Naive thymus-derived CD8-positive, alpha-beta T cell (primary cell): ENCODE measurements at places on chromosomes 13 and 19.
A peak's percentile ranks its signal among the peaks of the same experiment; 100 is the strongest.

- no peaks in the 10 kb centered on the region for H3K4me1 ChIP-seq
- no peak for DNase-seq
- no peak overlapping the region for H3K4me3 ChIP-seq
- H3K27ac ChIP-seq = no peak overlapping the region
- no peaks in the 10 kb centered on the region for H3K27me3 ChIP-seq
Measured at GRCh38 chr13:76439546-76439945, 446.7 kb downstream of the KCTD12 start.

GRCh38 chr19:1470305-1471009 is 8.6 kb downstream of the C19orf25 start:
- H3K4me3 ChIP-seq = peak overlapping the region; percentile 64
- no peak overlapping the region for H3K27ac ChIP-seq
- peak; percentile 59 for DNase-seq
- H3K27me3 ChIP-seq = peaks cover 10% of the 10 kb centered on the region
- H3K36me3 ChIP-seq = no peaks in the 10 kb centered on the region

GRCh38 chr13:74037762-74038161 is 96.4 kb downstream of the KLF12 start:
- DNase-seq = no peak
- H3K36me3 ChIP-seq = no peaks in the 10 kb centered on the region
- no peak overlapping the region for H3K27ac ChIP-seq
- H3K27me3 ChIP-seq = no peaks in the 10 kb centered on the region

DNA sequence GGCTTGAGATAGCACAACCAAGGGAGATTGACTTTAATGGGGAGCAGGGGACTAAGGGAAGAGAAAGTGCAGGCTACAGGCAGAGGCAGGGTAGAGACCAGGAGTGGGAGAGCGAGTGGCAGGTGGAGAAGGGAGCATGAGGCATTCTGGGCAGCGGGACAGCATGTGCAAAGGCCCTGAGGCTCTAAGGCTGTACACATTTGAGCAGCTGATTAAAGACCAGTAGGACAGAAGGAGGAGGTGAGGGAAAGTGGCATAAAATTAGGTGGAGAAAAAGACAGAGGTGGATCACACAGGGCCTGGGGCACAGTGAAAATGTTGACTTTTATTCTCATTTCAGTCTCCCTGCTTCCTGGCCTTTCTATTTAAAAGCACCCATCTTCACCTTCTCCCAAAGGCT is 74.4 kb downstream of the ALOX5AP start:
- H3K27ac ChIP-seq = no peak overlapping the region
- H3K27me3 ChIP-seq = no peaks in the 10 kb centered on the region
- H3K4me3 ChIP-seq = no peak overlapping the region
- no peak for DNase-seq
- no peaks in the 10 kb centered on the region for H3K4me1 ChIP-seq
- no peaks in the 10 kb centered on the region for H3K36me3 ChIP-seq

DNA sequence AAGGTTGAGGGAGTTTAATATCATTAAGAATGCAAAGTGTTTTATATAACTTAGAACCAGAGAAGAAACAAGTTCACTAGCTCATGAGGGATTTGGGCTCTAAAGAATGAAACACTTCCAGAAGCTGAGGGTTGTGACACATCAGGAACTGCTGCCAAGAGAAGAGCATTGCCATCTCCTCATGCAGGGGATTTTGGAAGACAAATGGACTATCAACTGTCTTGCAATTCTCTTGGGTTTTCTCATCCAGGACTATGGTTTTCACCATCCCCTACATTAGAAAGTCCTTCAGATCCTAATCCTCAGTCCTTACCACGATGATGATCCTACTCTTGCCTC is 59.7 kb upstream of the KL start:
- no peak overlapping the region for H3K4me3 ChIP-seq
- no peak overlapping the region for H3K27ac ChIP-seq
- no peaks in the 10 kb centered on the region for H3K36me3 ChIP-seq
- no peaks in the 10 kb centered on the region for H3K4me1 ChIP-seq
- no peak for DNase-seq

DNA sequence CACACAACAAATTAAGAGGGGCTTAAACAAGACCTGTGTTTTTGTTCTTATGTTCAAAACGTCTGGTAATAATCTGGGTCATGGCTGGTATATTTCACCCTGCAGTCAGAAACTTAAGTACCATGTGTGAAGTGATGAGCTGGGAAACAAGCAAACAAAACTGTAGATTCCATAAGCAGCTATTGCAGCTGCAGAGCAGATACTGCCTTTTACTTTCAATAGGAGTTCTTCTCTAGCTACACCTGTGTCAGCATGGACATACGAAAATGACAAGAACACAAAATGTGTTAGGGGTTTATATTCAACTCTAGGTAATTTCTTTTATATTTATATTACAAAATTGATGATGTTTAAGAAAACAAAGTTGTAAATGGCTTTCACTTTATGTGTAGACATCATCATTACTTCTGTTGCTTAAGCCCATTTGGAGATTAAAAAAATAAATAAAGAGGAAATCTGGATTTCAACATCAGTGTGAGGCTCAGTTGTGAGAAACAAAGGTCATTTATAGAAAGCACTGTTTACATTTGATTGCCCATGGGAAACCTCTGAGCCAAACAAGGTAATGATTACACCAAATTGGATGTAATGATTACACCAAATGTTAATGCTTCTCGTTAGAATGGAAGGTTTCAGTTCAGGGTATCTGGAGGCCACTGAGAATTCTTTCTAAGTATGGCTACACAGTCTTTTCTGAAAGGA is 451.0 kb upstream of the SLC10A2 start:
- H3K27me3 ChIP-seq = no peaks in the 10 kb centered on the region
- no peaks in the 10 kb centered on the region for H3K4me1 ChIP-seq
- H3K36me3 ChIP-seq = no peaks in the 10 kb centered on the region

- H3K4me1 ChIP-seq = peaks cover 19% of the 10 kb centered on the region
- peak overlapping the region; percentile 84 for H3K4me3 ChIP-seq
- H3K27ac ChIP-seq = peak overlapping the region; percentile 63
- H3K27me3 ChIP-seq = peaks cover 8% of the 10 kb centered on the region
Measured at GRCh38 chr19:45882652-45883585, 3.0 kb downstream of the IRF2BP1 start.

DNA sequence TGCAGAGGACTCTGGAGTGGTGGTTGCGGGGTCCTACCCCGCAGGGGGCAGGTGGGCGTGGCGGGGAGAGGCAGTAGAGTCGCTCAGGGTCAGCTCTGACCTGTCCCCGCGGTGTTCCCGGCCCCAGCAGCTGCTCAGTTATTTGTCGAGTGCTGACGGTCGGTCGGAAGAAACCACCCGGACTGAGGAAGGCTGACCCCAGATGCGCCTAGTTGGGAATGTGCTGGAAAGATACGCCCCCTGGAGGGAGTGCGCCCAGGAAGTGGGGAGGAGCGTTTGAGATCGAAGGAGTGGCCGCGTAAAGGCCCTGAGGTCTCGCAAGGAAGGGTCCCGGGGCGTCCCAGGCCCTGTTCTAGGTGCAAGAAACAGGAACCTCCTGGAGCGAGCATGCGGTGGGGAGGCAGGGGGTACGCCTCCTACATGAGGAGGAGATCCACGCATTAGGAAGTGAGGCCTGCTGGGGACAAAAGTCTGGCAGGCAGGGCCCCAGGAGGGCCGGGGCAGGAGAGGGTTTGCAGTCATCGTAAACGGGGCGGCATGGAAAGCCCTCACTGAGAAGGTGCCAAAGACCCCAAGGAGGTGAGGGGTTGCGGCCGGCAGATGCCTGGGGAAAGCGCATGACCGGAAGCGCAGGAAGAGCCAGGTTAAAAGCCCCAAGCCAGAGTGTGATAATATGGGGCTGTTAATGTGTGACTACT is 9.2 kb downstream of the CCDC8 start:
- H3K27me3 ChIP-seq = peaks cover 72% of the 10 kb centered on the region
- DNase-seq = no peak
- H3K27ac ChIP-seq = no peak overlapping the region
- H3K4me3 ChIP-seq = peak overlapping the region; percentile 75
- no peaks in the 10 kb centered on the region for H3K36me3 ChIP-seq

DNA sequence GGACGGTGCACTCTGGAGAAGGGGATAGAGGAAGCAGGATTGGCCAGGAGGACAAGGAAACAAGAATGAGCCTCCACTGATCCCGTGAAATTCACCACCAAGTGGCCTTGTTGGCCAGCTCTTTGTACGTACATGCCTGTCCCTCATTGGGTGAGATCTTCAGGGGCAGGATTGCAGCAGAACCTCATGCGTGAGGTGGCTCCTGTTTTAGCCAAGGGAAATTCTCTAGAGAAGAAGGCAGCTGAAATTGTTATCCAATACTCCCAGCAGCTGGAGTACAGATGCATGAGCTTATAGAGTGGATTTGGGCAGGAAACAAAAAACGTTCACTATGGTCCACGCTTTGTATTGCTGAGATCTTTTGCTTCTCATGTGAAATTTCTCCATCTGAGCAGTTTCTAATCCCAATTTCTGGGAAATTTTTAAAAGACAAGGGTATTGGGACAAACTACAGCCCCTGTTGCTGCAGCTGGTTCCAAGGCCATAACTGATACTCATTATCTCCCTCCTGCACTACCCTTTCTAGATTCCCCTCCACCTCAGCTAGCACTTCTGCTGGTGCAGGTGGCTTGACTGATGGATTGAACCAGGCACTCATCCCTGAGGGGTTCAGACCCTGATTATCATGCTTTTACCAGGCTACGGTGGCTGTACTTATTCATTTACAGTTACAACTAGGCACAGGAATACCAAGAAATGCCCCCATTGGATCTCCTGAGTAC is 3.9 kb upstream of the RNF6 start:
- no peak overlapping the region for H3K4me3 ChIP-seq
- H3K27me3 ChIP-seq = peaks cover 4% of the 10 kb centered on the region
- H3K27ac ChIP-seq = no peak overlapping the region
- H3K36me3 ChIP-seq = no peaks in the 10 kb centered on the region
- H3K4me1 ChIP-seq = peaks cover 6% of the 10 kb centered on the region

DNA sequence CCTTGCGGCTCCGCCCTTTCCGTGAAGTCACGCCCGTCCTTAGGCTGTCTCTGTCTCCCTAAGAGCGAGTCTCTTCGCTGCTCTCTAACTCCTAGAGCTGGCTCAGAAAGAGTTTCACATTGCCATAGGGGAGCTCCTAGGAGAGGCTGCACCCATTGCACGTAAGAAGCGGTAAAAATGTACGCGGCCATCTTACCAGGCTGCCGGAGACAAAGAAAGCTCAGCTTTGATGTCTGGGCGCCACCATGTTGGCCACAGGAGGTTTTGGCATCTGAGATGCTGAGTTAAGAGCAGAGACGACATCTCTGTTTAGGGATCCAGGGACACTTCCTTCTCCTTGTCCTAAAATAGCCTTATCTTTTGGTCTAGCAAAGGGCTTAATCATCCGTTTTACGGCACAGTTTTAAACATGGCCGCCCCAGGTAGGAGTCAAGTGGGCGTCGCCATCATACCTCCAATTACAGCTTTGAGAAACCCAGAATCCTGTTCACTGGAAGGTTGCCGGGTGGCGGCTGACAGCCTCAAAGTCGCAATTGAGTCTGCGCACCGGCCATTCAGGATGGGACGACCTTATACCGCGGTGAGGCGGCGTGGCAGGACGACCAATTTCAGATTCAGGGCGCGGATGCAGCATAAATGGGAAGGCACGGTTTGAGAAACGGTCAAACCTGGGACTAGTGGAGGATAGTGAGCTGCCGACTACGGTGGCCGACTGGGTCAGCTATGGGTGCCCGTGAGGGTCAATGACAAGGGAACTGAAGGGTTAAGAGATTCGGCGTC is at the start of gene ZNF793:
ZNF793 (plus strand) TSS at position 553 of the 780 bp plus-strand sequence. CDS start 16,501 bp downstream, outside the sequence.
- no peak within 1 kb of the TSS for H3K4me3 ChIP-seq
- H3K4me1 ChIP-seq = no peaks in the 10 kb centered on the region
- DNase-seq = peak; percentile 73
- no peak within 1 kb of the TSS for H3K27ac ChIP-seq

GRCh38 chr19:33811246-33811645 is 14.6 kb downstream of the KCTD15 start:
- H3K27me3 ChIP-seq = peaks cover 8% of the 10 kb centered on the region
- H3K36me3 ChIP-seq = no peaks in the 10 kb centered on the region
- H3K4me1 ChIP-seq = no peaks in the 10 kb centered on the region
- no peak for DNase-seq
- H3K4me3 ChIP-seq = no peak overlapping the region

- H3K4me3 ChIP-seq = no peak overlapping the region
- no peak for DNase-seq
- H3K36me3 ChIP-seq = no peaks in the 10 kb centered on the region
- peaks cover 4% of the 10 kb centered on the region for H3K4me1 ChIP-seq
Measured at GRCh38 chr19:55546822-55547614, 1.7 kb upstream of the SBK3 start.

DNA sequence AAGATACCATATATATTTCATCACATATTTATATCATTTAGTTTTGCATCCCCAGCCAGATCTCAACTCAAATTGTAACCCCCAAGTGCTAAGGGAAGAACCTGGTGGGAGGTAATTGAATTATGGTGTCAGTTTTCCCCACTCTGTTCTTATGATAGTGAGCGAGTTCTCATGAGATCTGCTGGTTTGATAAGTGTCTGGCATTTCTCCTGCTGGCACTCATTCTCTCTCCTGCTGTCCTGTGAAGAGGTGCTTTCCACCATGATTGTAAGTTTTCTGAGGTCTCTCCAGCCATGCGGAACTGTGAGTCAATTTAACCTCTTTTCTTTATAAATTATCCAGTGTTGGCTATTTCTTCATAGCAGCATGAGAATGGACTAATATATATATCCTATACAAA is 462.5 kb upstream of the SLITRK5 start:
- H3K27me3 ChIP-seq = no peaks in the 10 kb centered on the region
- no peak overlapping the region for H3K27ac ChIP-seq
- H3K36me3 ChIP-seq = no peaks in the 10 kb centered on the region
- DNase-seq = no peak
- H3K4me3 ChIP-seq = no peak overlapping the region

DNA sequence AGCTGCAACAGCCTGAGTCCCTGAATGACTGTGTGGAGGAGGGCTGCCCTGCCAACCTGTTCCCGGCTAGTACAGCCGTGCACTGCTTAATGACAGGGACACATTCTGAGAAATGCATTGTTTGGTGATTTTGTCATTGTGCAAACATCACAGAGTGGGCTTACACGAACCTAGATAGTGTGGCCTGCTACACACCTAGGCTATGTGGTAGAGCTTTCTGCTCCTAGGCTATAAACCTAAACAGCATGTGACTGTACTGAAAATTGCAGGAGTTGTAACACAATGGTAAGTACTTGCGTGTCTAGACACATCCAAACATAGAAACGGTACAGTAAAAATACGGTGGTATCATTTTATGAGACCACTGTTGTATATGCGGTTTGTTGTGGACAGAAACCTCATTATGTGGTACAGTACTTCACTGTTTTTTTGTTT is 35.0 kb downstream of the VASP start:
- H3K36me3 ChIP-seq = no peaks in the 10 kb centered on the region
- no peaks in the 10 kb centered on the region for H3K27me3 ChIP-seq
- H3K4me3 ChIP-seq = no peak overlapping the region
- no peak for DNase-seq
- H3K4me1 ChIP-seq = no peaks in the 10 kb centered on the region

DNA sequence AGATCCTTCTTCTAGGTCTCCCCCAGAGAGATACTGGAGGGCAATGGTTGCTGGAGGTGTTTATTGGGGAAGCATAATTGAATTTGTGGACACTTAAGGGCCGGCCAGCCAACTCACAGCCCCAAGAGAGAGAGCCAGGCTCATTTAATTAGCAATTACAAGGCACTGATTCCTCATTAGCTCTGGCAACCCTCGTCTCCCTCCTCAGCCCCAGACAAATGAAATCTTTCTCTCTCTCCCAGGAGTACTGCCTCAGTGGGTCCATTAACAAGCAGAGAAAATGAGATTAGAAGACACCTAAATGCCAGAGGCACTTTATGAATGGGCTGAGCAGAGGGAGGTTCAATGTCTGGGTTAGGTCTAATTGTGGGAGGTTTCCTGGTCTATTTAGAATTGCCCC is 19.0 kb upstream of the FEM1A start:
- peaks cover 37% of the 10 kb centered on the region for H3K27me3 ChIP-seq
- no peak overlapping the region for H3K27ac ChIP-seq
- H3K4me1 ChIP-seq = peaks cover 7% of the 10 kb centered on the region
- DNase-seq = no peak
